ENCODE measurements at places on chromosomes 6 and 20. TPM values are rescaled to one million over a fixed set of nuclear protein-coding genes. Genes with fewer than 3 reads are reported as not detected.

Gene RWDD1
- total RNA-seq: 57.6 TPM

Gene IL17A
- total RNA-seq: 1.9 TPM

- DNase-seq: no peak
These were observed 53.4 kb downstream of the EDN1 start for GRCh38 chr6:12343440-12344162.

DNA sequence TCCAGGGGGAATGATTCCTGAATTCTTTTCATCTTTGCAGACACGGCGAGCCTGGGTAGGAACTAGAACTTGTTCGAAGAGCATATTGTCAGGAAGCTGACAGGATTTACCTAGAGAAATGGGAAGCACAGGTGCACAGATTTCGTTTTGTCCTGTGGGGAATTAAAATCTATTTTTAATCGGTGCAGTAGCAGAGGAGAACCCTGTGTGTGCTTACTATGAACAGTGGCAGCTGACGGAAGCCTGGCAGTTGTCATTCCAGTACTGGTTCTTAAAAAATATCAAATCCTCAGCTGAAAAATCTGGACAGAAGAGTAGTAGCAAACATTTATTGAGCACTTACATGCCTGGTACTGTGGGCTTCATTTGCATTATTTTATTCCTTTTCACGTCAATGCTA, 609.0 kb downstream of the QKI start:
- no peak for DNase-seq

DNA sequence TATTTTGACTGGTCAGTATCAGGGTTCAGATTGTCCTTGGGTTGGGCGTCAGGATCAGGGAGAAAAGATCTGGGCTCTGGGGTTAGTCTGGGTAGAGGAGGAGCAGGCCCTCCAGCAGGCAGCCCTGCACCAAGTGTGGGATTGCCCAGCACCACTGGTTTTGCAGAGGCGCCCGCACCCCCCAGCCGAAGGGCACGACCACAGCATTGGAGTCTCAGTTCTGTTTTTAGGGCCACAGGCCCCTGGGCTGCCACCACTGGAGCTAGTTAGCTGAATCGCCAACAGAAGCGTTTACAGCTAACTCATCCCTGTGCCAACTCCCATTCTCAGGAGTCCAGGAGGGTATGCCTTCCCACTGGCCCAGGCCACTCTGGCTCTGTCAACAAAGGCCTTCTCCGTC, 84.2 kb downstream of the TCP11 start:
- DNase-seq: no peak
